ENCODE measurements at places on chromosomes 16 and 17.
A peak's percentile ranks its signal among the peaks of the same experiment; 100 is the strongest.

DNA sequence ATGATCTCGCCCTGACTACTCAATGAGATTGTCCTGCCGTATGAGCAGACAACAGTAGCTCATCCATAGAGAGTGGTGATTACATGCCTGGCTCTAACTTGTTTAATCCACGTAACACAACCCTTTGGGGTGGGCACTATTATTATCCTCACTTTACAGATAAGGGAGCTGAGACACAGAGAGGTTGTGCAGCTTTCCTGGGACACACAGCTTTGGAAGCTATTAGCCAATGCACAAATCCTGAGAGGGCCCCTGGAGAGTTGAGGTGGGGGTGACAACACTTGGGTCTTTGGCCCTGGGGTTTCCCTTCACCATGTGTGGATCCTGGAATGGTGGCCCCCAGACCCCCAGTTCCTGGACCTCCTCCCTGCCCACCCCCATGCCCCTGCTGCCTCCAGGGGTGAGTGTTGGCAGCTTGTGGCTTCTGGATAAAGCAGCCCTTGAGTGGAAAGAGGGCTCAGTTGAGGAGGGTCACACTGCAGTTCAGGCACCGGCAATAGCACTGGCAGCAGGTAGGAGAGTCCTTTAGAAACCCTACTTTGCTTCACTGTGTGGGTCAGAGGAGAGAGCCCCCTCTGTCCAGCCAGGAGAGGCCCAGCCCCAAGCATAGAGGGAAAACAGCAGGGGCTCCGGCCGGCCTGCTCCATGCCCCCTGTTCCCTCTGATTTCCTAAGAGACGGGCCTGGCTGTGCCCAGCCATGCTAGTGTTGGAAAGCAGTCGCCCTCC, 230.7 kb downstream of the KATNIP start:
- no peak for DNase-seq

DNA sequence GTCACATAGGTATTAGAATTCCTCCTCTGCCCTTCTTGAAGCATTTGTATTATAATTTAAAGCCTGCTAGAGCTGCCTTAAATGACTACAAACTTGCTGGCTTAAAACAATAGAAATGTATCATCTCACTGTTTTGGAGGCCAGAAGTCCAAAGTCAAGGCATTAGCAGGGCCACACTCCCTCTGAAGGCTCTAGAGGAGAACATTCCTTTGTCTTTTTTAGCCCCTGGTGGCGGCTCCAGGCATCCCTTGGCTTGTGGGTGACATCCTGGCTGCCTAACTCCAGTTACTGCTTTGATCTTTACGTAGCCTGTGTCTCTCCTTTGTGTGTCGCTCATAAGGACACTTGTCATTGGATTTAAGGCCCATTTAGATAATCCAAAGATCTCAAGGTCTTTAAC, 186.6 kb upstream of the SALL1 start:
- no peak for DNase-seq

- DNase-seq, result no peak
Measured at GRCh38 chr16:23469814-23470213, 16.8 kb upstream of the COG7 start.

DNA sequence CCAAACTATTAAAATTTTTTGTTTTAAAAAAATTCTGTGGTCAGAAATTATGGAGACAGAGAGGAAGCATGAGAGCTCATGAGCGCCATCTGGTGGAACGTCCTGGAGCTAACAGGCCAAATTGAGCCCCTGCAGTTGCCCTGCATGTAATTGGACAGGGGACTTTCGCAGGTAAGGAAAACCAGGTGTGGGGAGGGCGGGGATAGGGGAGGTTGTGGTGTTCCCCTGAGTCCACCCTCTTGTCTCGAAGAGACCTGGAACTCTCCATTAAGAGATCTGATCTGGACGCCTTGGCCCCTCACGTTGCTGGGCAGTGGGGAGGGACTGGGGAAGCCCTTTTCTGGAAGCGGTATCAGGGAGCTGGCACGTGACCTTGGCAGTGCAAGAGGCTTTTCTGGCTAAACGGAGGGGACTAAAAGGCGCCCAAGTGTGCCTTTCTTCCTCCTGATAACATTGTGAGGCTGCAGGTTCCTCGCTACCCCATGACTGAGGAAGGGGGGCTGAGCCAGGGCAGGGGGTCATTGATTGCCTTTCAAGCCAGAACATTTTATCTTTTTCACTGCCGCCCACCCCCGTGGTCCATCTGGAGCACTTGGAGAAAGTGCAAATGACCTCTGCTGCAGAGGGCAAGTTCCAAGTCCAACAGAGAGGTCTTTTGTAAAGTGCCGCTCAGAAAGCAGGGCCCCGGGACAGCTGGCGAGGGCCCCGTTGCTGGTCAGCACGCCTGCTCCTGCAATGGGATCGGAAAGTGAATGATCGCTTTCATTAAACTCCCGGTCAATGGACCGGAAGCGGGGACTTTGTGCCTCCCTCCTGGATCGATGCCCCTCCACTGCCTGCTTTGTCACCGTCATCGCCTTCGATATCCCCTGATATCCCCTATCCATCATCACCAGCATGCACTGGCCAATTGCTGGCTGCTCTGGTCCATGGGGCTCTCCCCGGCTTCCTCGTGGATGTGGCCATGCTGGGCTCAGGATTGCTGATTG, 18.4 kb downstream of the PDILT start:
- DNase-seq, result peak; percentile 12

DNA sequence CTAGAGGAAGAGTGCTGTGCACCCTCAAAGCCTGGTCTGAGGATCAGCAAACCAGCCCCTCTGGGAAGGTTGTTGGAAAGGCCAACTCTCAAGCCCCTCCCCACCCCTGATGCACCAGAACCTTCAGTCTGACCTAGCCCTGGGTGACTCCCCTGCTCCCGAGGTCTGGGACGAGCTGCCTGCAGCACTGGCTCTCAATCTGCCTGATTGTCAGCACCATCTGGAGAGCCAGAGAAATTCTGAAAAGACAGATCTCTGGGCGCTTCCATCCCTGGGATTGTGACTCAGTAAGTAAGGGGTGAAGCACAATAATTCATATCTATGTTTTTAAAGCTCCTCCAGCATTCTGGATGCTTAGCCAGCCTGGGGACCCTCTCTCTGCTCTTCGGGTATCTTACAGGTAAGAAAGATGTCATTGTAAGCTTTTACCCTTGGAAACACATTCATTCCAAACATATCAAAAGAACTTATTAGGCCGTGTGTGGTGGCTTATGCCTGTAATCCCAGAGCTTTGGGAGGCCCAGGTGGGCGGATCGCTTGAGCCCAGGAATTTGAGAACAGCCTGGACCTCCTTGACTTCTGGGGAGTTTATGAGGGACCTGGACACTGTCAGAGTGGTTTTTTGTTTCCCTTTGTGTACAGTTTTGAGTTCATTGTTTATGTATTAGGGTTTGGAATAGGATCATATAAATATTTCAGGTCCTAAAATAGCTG, 147.5 kb downstream of the KCNJ12 start:
- no peak for DNase-seq

- no peak for DNase-seq
Measured at GRCh38 chr16:86528061-86528929, 18.0 kb downstream of the FOXF1 start.

- DNase-seq, result peak; percentile 36
Measured at GRCh38 chr17:74493331-74493833, 26.9 kb downstream of the CD300A start.

GRCh38 chr16:58421059-58421458, 28.8 kb downstream of the GINS3 start:
- DNase-seq, result no peak

DNA sequence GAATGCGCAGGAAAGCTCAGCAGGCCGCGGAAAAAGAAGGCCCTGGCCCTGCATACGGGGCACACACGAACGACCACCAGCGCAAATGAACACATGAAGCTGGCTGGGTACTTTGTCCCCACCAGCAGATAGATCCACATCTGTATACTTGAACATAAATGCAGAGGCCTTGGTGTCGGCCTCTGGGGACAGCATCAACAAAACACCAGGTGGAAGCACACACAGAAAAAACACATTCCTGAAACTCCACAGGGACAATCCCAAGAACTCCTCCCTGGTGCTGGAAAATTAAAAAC, 606 bp upstream of the ZBTB4 start:
- no peak for DNase-seq

DNA sequence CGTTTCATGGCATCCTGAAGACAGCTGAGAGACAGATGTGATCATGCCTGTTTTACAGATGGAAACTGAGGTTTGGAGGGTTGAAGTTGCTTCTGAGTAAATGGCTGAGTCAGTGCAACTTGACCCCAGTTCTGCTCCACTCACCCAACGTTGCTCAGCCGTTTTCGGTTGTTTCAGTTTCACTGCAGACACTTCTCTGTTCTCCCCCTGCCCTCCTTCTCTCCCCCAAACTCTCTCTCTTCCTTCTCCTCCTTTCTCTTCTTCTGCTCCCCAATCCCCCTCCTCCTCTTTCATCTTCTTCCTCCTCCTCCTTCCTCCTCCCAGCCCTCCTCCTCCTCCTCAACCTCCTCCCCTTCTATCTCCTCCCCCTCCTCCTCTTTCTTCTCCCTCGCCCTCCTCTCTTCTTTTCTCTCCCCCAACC, 9.4 kb upstream of the CEP20 start:
- DNase-seq, result no peak

DNA sequence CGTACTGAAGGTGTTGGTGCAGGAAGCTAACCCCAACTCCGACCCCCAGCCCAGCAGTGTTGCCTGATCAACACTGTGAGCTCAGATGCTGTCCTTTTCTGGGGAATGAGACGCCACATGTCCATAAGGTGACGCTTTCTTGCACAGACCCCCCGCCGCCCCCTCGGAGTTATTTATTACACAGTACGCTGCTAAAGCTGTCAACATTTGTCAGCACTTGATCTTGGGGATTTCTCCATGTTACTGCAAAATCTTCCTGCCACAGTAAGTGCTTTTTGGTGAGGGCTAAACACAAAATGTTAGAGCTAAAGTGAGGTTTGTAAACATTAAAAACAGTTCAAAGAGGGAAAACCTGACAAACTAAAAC, 15.9 kb downstream of the CMTM3 start:
- no peak for DNase-seq

DNA sequence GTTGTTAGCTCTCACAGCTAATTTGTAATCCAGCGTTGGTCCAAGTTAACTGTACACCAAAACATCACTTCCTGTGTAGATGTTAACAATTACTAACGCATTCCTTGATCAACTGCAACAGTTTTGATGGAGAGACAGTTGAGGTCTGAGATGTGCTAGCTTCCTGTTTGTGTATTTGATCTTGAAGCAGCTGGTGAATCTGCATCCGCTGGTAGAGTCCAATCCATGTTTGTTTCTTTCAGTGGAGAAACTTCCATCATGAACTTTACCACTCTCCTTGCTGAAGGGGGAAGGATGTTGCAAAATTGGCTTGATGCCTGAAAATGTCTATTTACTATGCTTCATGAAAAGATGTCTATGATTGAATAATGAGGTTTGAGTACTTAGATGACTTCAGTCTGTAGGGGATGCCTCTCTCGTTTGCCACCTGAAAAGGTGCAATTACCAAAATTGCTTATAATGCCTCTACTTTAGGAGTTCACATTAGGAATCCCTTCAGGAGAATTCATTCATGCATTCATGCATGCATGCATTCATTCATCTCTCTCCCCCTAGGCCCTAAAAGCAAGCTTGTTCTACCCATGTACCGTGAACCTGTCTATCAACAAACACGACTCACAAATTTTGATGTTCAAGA, 39.6 kb upstream of the ZKSCAN2 start:
- DNase-seq, result no peak

DNA sequence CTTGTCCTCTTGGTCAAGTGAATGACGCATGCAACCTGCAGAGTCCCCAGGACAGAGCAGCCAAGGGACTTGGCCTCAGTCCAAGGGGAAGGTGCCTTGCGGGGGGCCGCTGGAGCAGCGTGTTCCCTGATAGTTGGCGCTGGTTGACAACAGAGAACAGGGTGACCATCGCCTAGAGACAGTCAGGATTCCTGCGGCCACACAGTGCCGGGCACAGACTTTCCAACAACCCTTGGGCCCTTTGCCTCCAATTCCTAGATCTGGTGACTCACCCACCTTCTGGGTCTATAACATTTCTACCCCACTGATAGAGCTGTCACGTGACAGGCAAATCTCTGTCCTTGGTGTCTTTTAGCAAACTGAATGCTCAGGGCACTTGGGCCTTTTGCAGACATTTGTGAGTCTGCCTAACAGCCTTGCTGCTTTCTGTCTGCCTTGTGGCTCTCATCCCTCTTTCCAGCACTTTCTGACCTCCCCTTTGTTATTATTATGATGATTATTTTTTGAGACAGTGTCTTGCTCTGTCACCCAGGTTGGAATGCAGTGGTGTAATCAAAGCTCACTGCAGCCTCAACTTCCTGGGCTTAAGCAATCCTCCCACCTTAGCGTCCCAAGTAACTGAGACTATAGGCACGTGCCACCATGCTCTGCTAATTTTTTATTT, 11.9 kb upstream of the TEDC2 start:
- no peak for DNase-seq

GRCh38 chr16:965036-965395, 5.8 kb downstream of the LMF1 start:
- DNase-seq, result no peak

- DNase-seq, result no peak
Measured at GRCh38 chr16:80122115-80122514, 418.7 kb upstream of the DYNLRB2 start.

DNA sequence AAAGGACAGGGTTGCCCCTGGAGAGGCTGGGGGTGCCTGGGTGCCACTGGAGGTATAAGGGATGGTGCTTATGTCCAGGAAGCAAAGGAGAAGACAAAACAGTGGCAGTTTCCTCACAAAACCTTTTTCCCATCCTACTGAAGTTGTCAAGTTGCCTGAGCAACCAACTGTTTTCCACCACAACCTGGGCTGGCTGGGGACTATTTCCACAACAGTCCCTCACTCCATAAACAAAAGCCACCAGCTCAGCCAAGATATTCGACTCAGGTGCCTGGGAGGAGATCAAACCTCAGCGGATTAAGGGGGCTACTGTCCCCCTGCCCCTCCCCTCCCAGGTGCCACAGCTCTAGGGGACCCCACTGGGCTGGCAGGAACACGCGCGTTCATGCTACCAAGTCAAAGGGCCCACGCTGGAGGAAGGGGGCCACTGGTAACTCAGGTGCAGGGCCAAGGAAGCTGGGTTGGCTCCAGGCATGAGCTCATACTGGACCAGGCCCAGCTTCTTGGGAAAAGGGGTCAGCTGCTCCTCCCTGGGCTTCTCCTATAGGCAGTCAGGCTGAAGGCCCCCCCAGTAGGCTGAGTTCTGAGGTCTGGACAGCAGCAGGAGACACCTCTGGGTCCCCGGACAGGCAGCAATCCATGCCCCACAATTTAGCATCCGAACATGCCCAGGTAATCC, 45.7 kb upstream of the MRPS23 start:
- DNase-seq, result no peak

- DNase-seq, result no peak
Measured at GRCh38 chr17:58969612-58970011, 137.1 kb downstream of the TRIM37 start.

DNA sequence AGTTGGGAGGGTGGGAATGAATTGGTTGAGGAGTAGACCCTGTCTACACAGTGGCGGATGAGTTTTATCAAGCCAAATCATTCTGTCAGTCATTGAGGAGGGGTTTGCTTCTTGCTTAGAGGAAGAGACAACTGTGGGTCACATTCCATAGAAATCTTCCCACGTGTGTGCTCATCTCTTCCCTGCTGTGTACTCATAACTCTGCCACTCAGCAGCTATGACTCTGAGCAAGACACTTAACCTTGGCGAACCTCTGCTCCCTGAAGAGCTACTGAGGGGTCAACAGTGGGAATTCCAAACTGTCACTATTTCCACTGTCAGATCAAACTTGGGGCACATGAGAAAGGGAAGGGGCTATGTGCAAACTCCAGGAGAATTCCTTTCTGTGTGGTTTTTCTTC, 72.6 kb upstream of the COX10 start:
- DNase-seq, result no peak

Measured in naive B cell (primary cell).